ENCODE measurements at places on chromosomes 5 and 9. TPM values are rescaled to one million over a fixed set of nuclear protein-coding genes. Genes with fewer than 3 reads are reported as not detected.

Gene C7
- not detected for total RNA-seq

Gene PCDHB15
- 0.45 TPM for total RNA-seq

Gene WDR38
- total RNA-seq = not detected

Gene GARIN3
- total RNA-seq = not detected

Gene MSX2
- 3.3 TPM for total RNA-seq

Gene SPATA31D3
- total RNA-seq = not detected

Gene CFAP77
- not detected for total RNA-seq

Gene ANKS6
- 22.2 TPM for total RNA-seq

Gene OR1Q1
- total RNA-seq = not detected

Gene ANKRD18A
- total RNA-seq = 5.6 TPM

Gene SLCO6A1
- not detected for total RNA-seq

Gene SHOC1
- total RNA-seq = 0.07 TPM

Gene MLANA
- total RNA-seq = not detected

Gene DOK3
- 3.1 TPM for total RNA-seq

Gene PARP8
- total RNA-seq = 29.6 TPM

Gene FCN2
- not detected for total RNA-seq

Gene SPRY4
- 32.2 TPM for total RNA-seq

Gene IFNK
- total RNA-seq = not detected

Gene FAXDC2
- 0.64 TPM for total RNA-seq

Gene ZNF346
- 16.0 TPM for total RNA-seq

Gene ZBED3
- total RNA-seq = 3.2 TPM

Gene GABBR2
- not detected for total RNA-seq

Gene PCDHAC1
- total RNA-seq = 3.3 TPM

Measured in mammary epithelial cell (primary cell).